Activated naive CD8-positive, alpha-beta T cell treated with anti-CD3 and anti-CD28 coated beads, Interleukin-2, amount 10 ng/mL, durations not matched to agents 7 days and 5 days (primary cell): ENCODE measurements at places on chromosomes 12 and 14. TPM values are rescaled to one million over a fixed set of nuclear protein-coding genes. Genes with fewer than 3 reads are reported as not detected.

DNA sequence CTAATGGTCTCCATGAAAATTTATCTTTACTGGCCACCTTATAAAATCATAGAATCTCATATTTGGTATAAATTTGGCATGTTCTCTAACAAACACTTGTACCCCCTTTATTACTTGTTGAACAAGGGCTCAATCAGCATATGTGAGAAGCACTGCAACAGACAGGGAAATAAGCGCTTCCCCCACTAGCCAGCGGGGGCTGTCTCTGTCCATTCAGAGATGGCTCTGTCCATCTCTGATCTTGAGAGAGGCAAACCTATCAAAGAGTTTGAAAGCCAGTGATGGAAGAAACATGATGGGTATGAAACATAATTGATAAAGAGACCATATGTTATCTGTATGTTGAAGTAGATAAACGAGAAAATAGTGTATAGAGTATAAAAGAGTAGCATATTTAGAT is 326.8 kb downstream of the PDZRN4 start:
- no peaks in the 10 kb centered on the region for H3K36me3 ChIP-seq
- no peak overlapping the region for H3K27ac ChIP-seq
- DNase-seq = no peak
- H3K4me3 ChIP-seq = no peak overlapping the region
- H3K27me3 ChIP-seq = peaks cover 5% of the 10 kb centered on the region

- H3K4me1 ChIP-seq = peaks cover 6% of the 10 kb centered on the region
- H3K27me3 ChIP-seq = peaks cover 26% of the 10 kb centered on the region
- peak; percentile 58 for DNase-seq
- H3K36me3 ChIP-seq = no peaks in the 10 kb centered on the region
These were observed 8.3 kb upstream of the PLEK2 start for GRCh38 chr14:67420102-67420739.

GRCh38 chr14:61435563-61436337 is 114.4 kb downstream of the PRKCH start:
- H3K4me3 ChIP-seq = peak overlapping the region; percentile 3
- DNase-seq = no peak
- H3K36me3 ChIP-seq = peaks cover 31% of the 10 kb centered on the region
- H3K27ac ChIP-seq = peak overlapping the region; percentile 23
- H3K27me3 ChIP-seq = no peaks in the 10 kb centered on the region

Gene FAM90A1
- total RNA-seq = not detected

Gene DDHD1
- 63.1 TPM for total RNA-seq

Gene ANKRD33
- total RNA-seq = not detected

DNA sequence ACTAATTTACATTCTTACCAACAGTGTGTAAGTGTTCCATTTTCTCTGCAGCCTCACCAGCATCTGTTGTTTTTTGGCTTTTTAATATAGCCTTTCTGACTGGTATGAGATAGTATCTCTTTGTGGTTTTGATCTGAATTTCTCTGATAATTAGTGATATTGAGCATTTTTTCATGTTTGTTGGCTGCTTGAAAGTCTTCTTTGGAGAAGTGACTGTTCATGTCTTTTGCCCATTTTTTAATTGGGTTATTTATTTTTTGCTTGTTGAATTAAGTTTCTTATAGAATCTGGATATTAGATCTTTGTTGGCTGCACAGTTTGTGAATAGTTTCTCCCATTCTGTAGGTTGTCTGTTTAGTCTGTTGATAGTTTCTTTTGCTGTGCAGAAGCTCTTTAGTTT is 48.0 kb upstream of the OR6J1 start:
- no peaks in the 10 kb centered on the region for H3K4me1 ChIP-seq
- peaks cover 42% of the 10 kb centered on the region for H3K27me3 ChIP-seq
- no peaks in the 10 kb centered on the region for H3K36me3 ChIP-seq
- no peak overlapping the region for H3K27ac ChIP-seq
- DNase-seq = no peak

Gene CCDC38
- total RNA-seq = 0.19 TPM
